ENCODE measurements at places on chromosomes 13 and 19.

GRCh38 chr13:109684084-109684823 is 102.1 kb downstream of the IRS2 start:
- no peak for DNase-seq

GRCh38 chr13:86006317-86006716 is 207.1 kb upstream of the SLITRK6 start:
- DNase-seq = no peak

DNA sequence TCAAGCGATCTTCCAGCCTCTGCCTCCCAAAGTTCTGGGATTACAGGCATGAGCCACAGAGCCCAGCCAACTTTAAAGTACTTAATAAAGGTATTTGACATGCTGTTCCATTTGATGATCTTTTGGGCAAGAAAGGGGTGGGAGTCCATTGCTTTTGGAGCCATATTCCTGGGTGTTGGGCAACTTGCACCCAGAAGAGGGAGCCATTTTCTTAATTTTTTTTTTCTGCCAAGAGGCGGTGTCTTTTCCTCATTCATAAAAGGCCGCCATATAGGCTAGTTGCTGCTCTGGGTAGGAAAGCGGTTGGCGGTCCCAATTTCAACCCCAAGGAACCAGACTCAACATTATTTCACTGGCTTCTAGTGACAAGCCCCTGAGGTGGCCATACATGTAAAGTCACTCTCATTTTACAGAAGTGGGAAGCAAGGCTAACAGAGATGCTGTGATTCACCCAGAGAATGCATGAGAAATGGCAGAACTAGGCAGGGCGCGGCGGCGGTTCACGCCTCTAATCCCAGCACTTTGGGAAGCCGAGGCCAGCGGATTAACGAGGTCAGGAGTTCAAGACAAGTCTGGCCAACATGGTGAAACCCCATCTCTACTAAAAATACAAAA is 139.6 kb downstream of the CACNA1A start:
- no peak for DNase-seq

GRCh38 chr13:91017031-91017668 is 330.3 kb upstream of the MIR17HG start:
- no peak for DNase-seq

GRCh38 chr13:79722885-79723445 is 242.0 kb downstream of the NDFIP2 start:
- DNase-seq = no peak

DNA sequence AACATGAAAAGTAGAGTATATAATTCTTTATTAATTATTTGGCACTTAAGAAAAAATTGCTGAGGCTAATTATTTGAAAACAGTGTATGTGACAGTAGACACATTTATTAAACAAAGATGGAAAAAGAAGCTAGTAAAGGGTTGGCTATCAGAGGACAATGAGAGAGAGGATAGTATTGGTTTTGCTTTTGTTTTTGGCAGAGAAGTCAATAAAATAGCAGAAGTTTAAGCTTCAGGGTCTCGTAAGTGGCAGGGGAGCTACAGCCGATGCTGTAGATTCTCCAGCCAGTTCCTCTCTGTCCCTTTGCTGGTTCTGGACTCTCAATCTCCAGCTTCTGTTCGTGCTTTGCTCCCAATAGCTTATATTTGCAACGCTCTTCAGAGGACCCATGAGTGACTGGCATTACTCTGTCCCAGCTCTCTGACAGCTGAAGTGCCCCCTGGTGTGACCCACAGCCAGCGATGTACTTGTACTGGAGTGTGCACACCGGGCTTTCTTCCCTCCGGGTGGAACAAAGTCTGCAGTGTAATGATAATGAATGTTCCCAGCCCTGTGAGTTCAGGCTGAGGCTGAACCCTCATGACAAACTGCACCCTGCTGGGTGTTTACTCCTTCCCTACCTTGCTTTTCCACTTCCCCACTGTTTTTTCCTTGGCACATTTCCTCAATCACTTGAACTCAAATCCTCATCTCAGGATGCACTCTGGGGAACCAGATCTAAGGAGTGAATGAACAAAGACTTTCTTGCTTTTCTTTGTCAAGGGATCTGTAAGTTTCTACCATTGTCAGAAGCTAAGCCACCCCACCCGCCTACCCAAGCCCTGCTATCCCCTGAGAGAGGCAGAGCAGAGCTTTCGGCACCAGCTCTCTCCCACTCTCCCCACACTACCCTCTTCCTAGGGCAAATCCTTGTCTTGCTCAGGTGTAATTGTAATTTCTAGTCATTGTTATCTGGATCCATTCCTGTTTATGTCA is 254.8 kb downstream of the LHFPL6 start:
- DNase-seq = no peak

DNA sequence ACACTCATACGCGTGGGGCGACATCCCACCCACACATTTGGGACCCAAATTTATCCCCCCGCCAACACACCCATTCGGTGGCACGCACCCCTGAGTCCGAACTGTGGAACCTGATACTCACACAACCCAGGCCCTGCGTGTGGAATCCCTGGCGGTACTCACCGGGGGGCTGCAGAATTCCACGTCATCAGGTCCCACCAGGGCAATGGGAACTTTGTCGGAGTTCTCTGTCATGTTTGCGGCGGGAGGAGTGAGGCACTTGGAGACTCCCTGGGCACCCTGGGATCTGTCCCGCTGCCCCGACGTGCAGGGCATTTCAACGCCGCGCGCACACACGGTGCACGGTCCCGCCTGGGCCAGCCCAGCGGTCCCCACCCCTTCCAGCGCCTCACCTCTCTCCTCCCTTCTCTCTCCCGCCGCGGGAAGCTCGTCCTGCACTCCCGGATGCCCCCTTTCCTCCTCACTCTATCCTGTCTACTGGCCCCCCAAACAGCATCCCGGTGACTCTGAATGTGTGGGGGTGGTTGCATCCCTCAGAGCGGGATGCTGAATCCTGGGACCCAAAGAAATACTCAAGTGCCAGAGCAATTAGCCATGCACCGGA is at the start of gene CNMD:
Gene CNMD, minus strand, starts transcription at position 353 of the 604 bp plus-strand sequence. Its CDS starts 119 bp downstream, at position 234.
- DNase-seq = no peak

DNA sequence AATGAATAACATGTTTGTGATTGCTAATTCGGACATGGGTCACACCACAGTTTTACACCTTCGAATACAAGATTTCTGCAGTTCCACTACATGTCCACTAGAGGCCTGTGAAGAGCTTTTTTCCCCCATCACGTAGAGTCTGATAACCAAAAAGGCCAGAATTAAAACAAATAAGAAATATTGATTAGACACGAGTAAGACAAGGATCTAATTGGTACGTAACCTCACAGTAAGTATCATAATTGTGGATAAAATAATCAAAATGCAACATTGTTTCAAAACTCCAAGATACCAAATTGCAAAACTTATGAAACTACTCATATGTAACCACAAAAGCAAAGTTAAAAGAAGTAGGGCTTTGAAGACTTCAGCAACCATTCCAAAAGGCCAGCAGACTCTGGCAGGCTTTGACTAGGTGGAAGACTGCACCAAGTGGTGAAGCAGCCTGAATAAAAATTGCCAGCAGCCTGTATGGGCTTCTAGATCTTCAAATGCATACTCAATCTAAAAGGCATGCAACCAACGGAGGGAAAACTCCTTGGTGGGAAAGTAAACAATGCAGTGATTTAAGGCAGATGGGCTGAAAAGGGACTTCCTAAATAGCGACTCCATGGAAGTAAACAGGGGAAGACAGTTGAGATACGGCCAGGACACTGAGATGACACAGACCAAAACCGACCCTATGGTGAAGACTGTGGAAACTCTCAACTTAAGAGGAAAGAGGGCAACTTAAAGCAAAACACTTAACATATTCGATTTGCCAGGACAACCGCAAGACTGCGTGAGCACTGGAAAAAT is 56.7 kb downstream of the STARD13 start:
- no peak for DNase-seq

DNA sequence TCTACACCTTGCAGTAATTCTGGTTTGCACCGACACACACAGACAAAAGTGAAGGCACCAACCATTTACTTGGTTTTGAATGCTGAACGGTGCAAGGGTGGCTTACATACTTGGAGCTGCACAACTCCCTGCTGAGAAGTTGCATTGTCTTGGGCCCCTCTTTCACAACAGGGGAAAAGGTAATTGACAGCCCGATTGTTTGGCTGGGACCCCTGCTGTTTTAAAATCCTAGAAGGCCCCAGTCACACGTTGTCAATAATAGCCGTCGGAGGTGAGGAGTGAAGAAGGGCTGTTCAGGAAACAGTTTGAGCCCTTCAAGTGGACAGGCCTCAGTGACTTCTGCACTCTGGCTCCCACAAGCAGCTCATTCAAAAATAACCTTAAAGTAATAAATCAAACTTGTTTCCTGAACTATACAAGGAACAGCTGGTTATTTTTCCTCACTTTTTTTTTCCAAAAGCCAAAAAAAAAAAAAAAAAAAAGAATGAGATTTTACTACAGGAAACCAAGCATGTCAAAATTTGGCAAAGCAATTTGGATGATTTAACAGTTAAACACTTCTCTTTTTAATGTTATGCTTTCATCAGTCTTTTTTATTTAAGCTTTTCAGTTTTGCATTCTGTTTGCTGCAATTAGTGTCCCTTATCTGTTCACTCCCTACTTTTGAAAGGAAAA is 19.0 kb upstream of the SPRY2 start:
- no peak for DNase-seq

DNA sequence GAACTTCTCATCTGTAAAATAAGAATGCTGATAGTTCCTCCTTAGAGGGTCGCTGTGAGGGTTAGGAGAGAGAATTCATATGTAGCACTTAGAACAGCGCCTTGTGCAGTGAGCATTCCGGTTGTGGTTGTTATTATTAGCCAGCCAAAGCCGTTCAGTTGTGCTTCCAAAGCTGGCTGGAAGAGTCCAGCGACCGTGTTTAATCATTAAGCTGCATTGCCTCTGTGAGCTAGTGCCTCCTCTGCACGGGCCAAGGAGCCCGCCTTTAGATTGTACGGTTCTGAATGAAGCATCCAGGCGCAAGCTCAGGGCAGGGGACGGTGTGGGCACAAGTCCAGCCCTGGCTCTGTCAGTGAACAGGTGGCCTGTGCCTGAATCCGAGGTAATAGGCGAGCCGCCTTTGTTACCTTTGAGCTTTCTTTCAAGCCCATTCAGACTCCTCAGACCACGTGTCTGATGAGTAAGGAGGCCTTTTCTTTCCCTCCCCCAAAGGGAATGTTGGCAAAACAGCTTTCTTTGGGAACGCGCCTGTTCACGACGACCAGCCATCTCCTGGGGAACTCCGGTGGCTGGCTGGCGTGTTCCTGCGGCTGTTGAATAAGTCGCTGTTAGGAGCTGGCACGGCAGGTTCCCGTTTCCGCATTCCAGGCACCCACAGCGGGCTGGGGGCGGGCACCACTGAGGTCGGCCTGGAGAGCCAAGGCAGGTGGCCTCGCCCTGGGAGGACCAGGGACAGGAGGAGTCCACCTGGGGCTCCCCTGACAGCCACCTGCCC is 25.1 kb downstream of the SIPA1L3 start:
- DNase-seq = no peak
